Progenitor cell of endocrine pancreas (in vitro differentiated cells): ENCODE measurements at places on chromosomes 2 and 18. TPM values are rescaled to one million over a fixed set of nuclear protein-coding genes. Genes with fewer than 3 reads are reported as not detected.

Gene CNTNAP5
- total RNA-seq = 5.3 and 8.9 TPM in 2 replicates

DNA sequence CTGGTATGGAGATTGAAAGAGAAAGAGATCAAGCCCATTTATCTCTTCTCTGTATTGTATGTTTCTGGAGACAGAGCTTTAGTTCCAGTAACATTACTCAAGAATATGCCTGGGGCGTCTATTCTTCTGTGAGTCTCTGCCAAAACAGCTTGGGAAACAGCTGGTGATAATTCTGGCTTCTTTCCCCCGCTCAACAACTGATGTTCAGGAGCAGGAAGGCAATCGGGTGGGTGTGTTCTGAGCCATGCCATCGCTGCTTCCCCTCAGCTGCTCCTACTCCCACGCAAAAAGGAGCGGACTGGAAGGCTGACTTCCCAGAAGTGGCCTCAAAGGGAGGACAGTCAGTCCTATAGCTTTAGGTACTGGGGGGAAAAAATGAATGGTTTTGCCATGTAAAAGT, 695.1 kb downstream of the PLCL1 start:
- no peak overlapping the region for H3K27ac ChIP-seq
- H3K27me3 ChIP-seq = no peaks in the 10 kb centered on the region
- H3K4me3 ChIP-seq = no peak overlapping the region

Gene MRPS9
- 42.3 and 42.8 TPM in 2 replicates for total RNA-seq

Gene DES
- total RNA-seq = not detected in 2 replicates

- no peak overlapping the region for H3K4me3 ChIP-seq
- peaks cover 5% of the 10 kb centered on the region for H3K36me3 ChIP-seq
- no peak for DNase-seq
- H3K4me1 ChIP-seq = peaks cover 6% of the 10 kb centered on the region
- no peak overlapping the region for H3K27ac ChIP-seq
- no peaks in the 10 kb centered on the region for H3K27me3 ChIP-seq
These were observed 48.7 kb upstream of the CD226 start for GRCh38 chr18:69996417-69996816.

Gene SRD5A2
- total RNA-seq = 0.07 TPM in 1 of 2 replicates, not detected in the other

GRCh38 chr2:130376433-130377293, 20.8 kb downstream of the PTPN18 start:
- H3K27ac ChIP-seq = no peak overlapping the region
- H3K4me3 ChIP-seq = no peak overlapping the region
- H3K27me3 ChIP-seq = peaks cover 3% of the 10 kb centered on the region
- no peak for DNase-seq
- H3K4me1 ChIP-seq = peaks cover 15% of the 10 kb centered on the region

DNA sequence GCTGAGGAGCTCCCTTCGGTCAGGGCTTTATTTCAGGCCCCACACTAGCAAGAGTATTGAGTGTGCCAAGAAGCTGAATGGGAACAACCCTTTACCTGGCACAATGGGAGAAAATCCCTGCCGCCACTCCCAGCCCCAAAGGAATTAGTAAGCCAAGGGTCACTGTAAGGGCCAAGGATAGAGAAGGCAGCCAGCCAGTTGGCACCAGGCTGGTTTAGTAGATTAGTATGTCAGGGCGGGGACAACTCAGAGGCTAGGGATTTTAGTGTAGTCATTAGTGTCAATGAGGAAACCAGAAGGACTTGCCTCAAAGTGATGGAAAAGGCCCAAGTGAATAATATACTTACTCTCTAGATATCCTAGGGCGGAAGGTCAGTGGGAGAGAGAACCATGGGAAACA, 34.9 kb upstream of the CYP26B1 start:
- no peak overlapping the region for H3K27ac ChIP-seq
- no peaks in the 10 kb centered on the region for H3K27me3 ChIP-seq
- peaks cover 13% of the 10 kb centered on the region for H3K36me3 ChIP-seq
- H3K4me1 ChIP-seq = no peaks in the 10 kb centered on the region

DNA sequence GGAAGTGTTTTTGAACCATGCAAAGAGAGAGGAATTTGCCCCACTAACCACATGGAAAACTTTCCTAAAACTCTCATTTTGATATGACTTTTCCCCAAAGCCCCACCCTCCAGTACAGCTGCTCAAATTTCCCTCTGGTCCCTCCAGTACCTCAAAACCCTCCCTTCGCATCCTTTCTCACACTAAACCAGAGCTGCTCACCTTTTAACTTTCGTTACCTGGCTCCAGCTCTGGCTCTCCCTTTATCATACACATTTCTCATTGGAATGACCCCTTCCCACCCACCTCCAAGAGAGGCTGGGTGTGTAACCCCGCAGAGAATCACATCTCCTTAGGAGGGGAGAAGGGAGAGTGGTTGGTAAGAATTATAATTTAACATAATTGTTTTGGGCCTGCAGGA, 86.8 kb upstream of the NDUFV2 start:
- DNase-seq = no peak
- no peaks in the 10 kb centered on the region for H3K36me3 ChIP-seq
- H3K4me3 ChIP-seq = no peak overlapping the region
- H3K4me1 ChIP-seq = peaks cover 2% of the 10 kb centered on the region

DNA sequence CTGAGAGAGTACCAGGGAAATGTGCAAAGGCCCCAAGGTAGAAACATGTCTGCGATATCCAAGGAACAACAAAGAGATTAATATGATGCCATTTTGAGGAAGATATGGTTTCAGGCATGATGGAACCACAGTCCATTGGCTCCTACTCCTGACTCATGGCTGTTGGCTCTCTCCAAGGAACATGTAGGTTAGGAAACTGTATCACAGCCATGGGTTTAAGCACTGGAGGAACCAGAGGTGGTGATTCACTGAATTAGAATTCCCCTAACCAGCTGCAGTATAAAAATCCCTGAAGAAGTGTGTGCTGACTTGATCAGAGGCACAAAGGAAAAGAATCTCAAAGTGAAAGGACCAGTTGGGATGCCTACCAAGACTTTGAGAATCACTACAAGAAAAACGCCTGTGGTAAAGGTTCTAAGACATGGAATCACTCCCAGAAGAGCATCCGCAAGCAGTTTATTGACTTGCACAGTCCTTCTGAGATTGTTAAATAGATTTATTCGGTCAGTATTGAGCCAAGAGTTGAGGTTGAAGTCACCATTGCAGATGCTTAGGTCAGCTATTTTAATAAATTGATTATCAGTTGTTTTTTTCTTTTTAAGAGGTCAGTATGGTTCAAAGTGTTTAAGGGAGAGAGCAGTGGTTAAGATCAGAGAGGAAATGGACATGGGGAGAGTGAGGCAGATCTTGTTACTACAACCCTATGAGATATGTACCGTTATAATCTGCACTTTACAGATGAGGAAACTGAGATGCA, 110.7 kb upstream of the OTX1 start:
- no peak for DNase-seq
- H3K36me3 ChIP-seq = peaks cover 1% of the 10 kb centered on the region
- no peaks in the 10 kb centered on the region for H3K27me3 ChIP-seq
- no peaks in the 10 kb centered on the region for H3K4me1 ChIP-seq
- no peak overlapping the region for H3K27ac ChIP-seq
- H3K4me3 ChIP-seq = no peak overlapping the region

DNA sequence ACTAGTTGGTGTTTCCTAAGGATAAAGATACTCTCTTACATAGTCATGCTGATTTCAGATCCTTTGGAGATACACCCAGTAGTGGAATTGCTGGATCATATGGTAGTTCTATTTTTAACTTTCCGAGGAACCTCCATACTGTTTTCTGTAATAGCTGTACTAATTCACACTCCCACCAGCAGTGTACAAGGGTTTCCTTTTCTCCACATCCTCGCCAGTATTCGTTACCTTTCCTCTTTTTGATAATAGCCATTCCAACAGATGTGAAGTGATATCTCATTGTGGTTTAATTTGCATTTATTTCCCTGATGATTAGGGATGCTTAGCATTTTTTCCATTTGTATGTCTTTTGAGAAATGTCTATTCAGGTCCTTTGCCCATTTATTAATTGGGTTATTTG, 34.0 kb downstream of the ACTR2 start:
- peaks cover 17% of the 10 kb centered on the region for H3K36me3 ChIP-seq
- no peak overlapping the region for H3K4me3 ChIP-seq
- no peaks in the 10 kb centered on the region for H3K4me1 ChIP-seq
- no peaks in the 10 kb centered on the region for H3K27me3 ChIP-seq
- no peak for DNase-seq
- peak overlapping the region; percentile 37 for H3K27ac ChIP-seq

Gene CNPPD1
- total RNA-seq = 38.9 and 40.8 TPM in 2 replicates

DNA sequence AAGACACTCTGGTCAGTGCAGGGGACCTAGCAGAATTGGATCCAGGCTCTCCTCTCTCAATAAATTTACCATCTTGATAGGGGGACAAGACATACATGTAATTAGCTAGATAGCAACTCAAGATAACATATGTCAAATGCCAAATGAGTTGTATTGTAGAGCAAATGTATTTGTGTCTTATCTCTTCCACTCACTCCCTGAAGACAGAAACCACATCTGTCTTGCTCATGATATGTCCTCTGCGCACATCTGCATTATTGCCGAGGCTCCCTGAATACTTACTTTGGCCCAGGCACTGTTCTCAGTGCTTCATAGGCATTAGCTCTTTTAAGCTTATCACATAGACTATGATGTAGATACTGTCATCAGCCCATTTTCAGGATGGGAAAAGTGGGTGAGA, 122.9 kb upstream of the GATA6 start:
- peaks cover 71% of the 10 kb centered on the region for H3K4me1 ChIP-seq
- H3K36me3 ChIP-seq = no peaks in the 10 kb centered on the region
- no peaks in the 10 kb centered on the region for H3K27me3 ChIP-seq
- DNase-seq = no peak

DNA sequence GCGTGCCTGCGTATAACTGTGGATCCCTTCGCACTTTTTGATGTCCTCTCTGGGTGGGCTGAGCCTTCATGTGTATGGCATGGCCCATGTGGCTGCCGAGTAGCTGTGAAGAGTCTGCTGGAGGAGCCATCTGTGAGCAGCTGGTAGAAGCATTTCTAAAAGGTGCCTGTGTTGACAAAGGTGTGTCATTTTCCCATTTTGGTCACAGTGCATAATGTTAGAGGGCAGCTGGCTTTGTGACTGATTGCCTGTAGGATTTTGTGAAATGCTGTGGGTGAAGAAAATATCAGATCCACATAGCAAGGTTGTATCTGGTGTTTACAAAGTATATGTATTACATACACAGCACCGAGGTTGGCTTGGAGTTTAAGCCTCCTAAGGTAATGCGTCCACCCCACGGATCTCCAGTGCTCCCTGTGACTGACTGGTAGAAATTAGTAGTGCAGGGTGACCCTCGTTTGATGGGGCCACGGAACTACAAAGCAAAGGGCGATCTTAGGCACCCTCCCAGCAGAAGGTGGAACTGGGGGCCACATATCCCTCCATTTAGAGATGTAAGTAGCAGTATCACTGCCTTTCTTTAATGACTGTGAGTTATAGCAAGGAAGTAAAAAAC, 16.5 kb downstream of the GATA6 start:
- peak overlapping the region; percentile 81 for H3K27ac ChIP-seq
- H3K4me3 ChIP-seq = no peak overlapping the region
- H3K4me1 ChIP-seq = peaks cover 50% of the 10 kb centered on the region
- H3K36me3 ChIP-seq = peaks cover 42% of the 10 kb centered on the region

DNA sequence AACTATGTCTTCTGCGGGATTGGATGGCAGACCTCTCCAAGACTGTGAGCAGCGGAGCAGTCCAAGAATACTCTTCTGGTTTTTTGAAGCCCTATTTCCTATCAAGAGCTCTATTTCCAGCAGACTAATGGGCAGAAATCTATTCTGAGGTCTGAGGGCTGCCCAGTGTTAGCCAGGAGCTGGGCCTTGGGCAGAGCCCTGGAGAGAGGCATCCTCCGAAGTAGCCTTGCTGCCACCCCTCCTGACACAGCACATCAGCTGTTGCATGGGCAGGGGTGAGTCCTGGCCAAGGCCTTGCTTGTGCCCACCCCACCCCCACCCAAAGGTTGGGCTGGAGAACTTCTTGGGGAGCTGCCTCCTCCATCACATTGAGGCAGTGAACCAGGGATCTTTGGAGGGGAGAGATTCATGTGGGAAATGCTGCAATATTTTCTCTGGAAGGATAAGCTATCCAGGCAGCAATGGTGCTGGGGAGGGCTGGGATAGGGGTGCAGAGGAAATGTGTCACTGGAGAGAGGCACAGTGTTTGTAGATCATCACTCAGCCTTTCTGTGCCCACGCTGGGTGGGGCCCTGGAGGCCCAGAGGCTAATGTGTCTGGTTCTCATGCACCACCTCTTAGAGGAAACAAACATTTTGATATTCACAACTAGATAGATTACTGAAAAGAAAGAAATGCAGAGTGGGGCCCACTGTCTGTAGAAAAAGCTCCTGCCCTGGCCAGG, 104.7 kb downstream of the VSNL1 start:
- H3K36me3 ChIP-seq = no peaks in the 10 kb centered on the region
- H3K4me1 ChIP-seq = peaks cover 6% of the 10 kb centered on the region
- DNase-seq = no peak
- H3K27me3 ChIP-seq = no peaks in the 10 kb centered on the region
- H3K27ac ChIP-seq = no peak overlapping the region
- H3K4me3 ChIP-seq = no peak overlapping the region

GRCh38 chr2:84878459-84878858, 2.4 kb downstream of the TRABD2A start:
- no peak overlapping the region for H3K27ac ChIP-seq
- H3K27me3 ChIP-seq = peaks cover 80% of the 10 kb centered on the region
- H3K36me3 ChIP-seq = no peaks in the 10 kb centered on the region
- no peak overlapping the region for H3K4me3 ChIP-seq
- no peak for DNase-seq
- H3K4me1 ChIP-seq = peaks cover 19% of the 10 kb centered on the region

DNA sequence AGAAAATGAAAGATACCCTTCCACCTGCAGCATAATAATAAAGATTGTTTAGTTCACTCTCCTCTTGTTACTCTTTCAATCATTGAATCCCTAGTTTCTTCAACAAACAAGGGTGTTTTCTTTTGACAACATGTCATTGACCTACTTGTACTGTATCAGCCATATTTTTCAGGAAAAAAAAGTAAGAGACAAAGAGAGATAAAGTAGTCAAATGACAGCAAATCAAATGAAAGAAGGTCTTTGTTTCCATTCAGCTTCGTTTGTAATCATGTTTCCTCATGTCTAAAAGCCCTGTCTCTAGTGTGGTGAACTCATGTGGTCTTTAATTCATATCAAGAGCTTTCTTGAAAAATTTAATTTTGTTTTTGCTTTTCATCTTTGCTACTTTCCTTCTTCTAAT, 557.8 kb upstream of the LRATD1 start:
- peaks cover 5% of the 10 kb centered on the region for H3K4me1 ChIP-seq
- no peak overlapping the region for H3K4me3 ChIP-seq

Gene GPD2
- total RNA-seq = 43.3 and 49.5 TPM in 2 replicates

DNA sequence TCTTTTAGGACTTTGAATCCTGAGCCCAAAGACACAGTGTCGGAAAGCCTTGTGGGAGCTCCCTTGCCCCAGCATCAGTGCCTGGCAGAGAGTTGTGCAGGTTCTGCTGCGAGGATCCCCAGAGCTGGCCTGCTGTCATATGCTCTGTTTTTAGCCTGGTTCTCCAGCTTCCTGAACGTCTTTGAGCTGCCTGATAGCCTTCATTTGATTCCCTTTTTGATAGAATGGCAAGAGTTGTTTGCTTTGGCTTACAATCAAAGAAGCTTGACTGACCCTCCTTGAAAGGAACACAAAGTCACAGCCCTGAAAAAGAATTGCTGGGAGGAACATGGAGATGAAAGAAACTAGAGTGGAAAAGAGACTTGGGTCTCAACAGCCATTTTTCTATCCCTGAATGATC, 95.4 kb downstream of the C1QL2 start:
- H3K27ac ChIP-seq = no peak overlapping the region
- no peak for DNase-seq
- no peaks in the 10 kb centered on the region for H3K36me3 ChIP-seq
- peaks cover 12% of the 10 kb centered on the region for H3K4me1 ChIP-seq
- no peak overlapping the region for H3K4me3 ChIP-seq
- H3K27me3 ChIP-seq = peaks cover 14% of the 10 kb centered on the region

Gene FAM228A
- 0.31 and 0.80 TPM in 2 replicates for total RNA-seq
